ENCODE measurements at places on chromosomes 16 and 17. TPM values are rescaled to one million over a fixed set of nuclear protein-coding genes. Genes with fewer than 3 reads are reported as not detected.
A peak's percentile ranks its signal among the peaks of the same experiment; 100 is the strongest.

FOXF1 gene
- not detected for total RNA-seq

GRCh38 chr17:44362949-44363612 lies 572 bp downstream of the FAM171A2 start:
- DNase-seq: peak; percentile 87

DNA sequence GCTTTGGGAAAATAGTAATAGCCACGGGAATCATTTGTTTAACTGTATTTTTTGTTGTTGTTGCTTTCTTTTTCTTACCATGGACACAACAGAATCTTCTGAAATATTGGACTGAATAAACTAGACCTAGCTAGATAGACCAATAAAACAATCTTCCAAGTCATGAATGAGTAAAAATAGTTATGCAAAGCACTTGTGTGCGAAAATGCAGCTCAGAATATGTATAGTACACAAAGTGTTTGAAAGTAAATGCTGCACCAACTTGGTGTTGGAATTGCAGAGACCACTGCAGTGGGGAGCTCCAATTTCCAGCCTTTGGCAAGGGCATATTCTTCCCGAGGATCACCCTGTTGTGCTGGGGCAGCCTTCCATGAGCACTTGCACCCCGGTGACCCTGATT lies 68.0 kb downstream of the AATF start:
- DNase-seq: no peak

- DNase-seq: no peak
Observed at GRCh38 chr17:62687997-62688396, 60.5 kb downstream of the MRC2 start.

C17orf78 gene
- not detected for total RNA-seq

WFIKKN2 gene
- not detected for total RNA-seq

MT4 gene
- not detected for total RNA-seq

- DNase-seq: no peak
Observed at GRCh38 chr16:9077091-9077809, 14.2 kb upstream of the HAPSTR1 start.

PYCARD gene
- total RNA-seq: 2.9 TPM

- DNase-seq: no peak
Observed at GRCh38 chr16:73882033-73882432, 414.6 kb upstream of the PSMD7 start.

Data from chondrocyte (in vitro differentiated cells).